ENCODE measurements at places on chromosomes 13 and 19. TPM values are rescaled to one million over a fixed set of nuclear protein-coding genes. Genes with fewer than 3 reads are reported as not detected.

DNA sequence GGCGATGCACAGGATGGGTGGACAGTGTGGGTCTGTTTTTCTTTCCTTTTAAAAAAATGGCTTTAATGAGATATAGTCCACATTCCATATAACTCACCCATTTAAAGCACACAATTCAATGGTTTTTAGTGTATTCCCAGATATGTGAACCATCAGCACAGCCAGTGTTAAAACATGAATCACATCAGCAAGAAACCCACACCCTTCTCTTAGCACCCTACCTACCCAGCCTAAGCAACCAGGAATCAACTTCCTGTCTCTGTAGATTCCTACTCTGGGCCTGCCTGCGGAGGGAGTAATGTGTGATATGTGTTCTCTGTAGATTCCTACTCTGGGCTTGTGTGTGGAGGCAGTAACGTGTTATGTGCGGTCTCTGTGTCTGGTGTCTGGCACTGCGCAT lies 11.9 kb downstream of the TMEM255B start:
- no peak overlapping the region for H3K4me3 ChIP-seq
- no peaks in the 10 kb centered on the region for H3K36me3 ChIP-seq
- no peak for DNase-seq

The ZNF728 gene
- not detected for polyA plus RNA-seq

GRCh38 chr13:98221234-98221633 lies 44.2 kb upstream of the RNF113B start:
- H3K4me3 ChIP-seq: no peak overlapping the region
- H3K4me1 ChIP-seq: no peaks in the 10 kb centered on the region
- no peak for DNase-seq
- no peaks in the 10 kb centered on the region for H3K27me3 ChIP-seq

The CCNE1 gene
- 3.5 TPM for polyA plus RNA-seq

The ZMYM5 gene
- 6.6 TPM for polyA plus RNA-seq

GRCh38 chr19:14400951-14401431 lies 18.1 kb downstream of the DDX39A start:
- no peaks in the 10 kb centered on the region for H3K27me3 ChIP-seq
- no peaks in the 10 kb centered on the region for H3K4me1 ChIP-seq
- no peak for DNase-seq
- peaks cover 98% of the 10 kb centered on the region for H3K36me3 ChIP-seq

DNA sequence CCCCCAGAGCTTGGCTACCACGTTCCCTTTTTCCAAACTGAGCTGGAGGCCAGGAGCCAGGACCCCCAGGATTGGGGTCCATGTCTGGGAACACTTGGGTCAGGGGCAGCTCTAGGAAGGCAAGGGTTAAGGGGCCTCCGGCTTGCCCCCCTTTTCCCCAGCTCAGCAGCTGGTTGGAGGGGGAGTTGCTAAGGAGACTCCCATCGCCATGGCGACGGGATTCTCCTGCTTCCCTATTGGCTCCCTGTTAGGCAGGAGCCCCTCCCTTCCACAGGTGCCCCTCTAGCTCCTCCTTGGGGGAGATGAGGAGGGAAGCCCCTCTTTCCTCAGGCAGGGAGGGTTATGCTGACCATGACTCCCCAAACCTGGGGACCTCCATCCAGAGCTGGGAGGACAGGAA lies 33.9 kb downstream of the PDE4A start:
- H3K27ac ChIP-seq: no peak overlapping the region
- no peaks in the 10 kb centered on the region for H3K36me3 ChIP-seq
- H3K4me3 ChIP-seq: no peak overlapping the region
- no peak for DNase-seq

The METTL21C gene
- not detected for polyA plus RNA-seq

The ERICH4 gene
- polyA plus RNA-seq: not detected

DNA sequence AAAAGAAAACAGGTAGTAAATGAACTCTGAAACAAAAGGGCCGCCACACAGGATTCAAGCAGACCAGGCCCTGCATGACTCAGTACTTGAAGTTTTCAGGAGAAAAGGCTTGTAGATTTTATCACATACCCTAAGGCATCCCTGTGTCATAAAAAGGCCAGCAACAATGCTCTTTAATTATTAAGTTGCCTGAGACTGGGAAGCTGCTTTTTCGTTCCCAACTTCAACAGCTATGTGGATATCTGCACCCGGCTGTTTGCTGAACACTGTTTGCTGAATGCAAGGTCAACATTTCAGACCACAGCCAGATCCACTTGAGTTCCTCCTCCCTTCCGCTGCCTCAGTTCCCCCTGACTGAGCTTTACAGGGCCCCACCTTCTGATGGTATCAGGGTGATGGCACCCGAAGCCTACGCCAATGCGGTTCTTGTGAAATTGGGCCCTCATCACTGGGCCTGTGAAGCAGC lies 6.1 kb upstream of the ECH1 start:
- H3K27me3 ChIP-seq: no peaks in the 10 kb centered on the region
- H3K4me1 ChIP-seq: peaks cover 44% of the 10 kb centered on the region
- H3K27ac ChIP-seq: no peak overlapping the region
- no peak overlapping the region for H3K4me3 ChIP-seq
- DNase-seq: peak; percentile 47
- H3K36me3 ChIP-seq: peaks cover 81% of the 10 kb centered on the region

DNA sequence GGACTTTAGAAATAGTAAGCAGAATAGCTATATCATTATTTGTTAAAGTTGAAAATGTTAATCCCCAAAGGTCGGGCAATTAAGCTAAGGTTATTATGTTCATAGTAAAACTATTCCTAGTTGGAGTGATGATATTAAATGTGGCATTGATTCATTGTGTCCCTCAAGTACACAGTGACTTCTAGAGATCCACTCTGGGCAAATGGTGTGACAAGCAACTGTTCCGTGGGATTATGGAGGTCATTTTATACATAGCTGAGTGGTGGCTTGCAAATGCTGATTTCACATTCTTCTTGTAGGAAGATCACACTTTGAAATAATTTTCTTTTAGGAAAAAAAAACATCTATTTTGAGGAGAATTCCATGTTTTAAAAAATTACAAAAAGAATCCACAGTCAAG lies 317.8 kb downstream of the ATP8A2 start:
- no peak overlapping the region for H3K27ac ChIP-seq
- H3K4me1 ChIP-seq: no peaks in the 10 kb centered on the region
- no peak for DNase-seq
- peaks cover 4% of the 10 kb centered on the region for H3K27me3 ChIP-seq

- no peak overlapping the region for H3K4me3 ChIP-seq
- DNase-seq: no peak
- H3K27ac ChIP-seq: no peak overlapping the region
Measured at GRCh38 chr19:39196320-39196719, 444 bp upstream of the NCCRP1 start.

GRCh38 chr13:78993792-78994191 lies 334.8 kb upstream of the OBI1 start:
- no peak overlapping the region for H3K4me3 ChIP-seq
- no peak for DNase-seq
- no peak overlapping the region for H3K27ac ChIP-seq
- no peaks in the 10 kb centered on the region for H3K4me1 ChIP-seq

The MAST3 gene
- 8.9 TPM for polyA plus RNA-seq

- no peaks in the 10 kb centered on the region for H3K36me3 ChIP-seq
- peaks cover 14% of the 10 kb centered on the region for H3K4me1 ChIP-seq
- no peaks in the 10 kb centered on the region for H3K27me3 ChIP-seq
- H3K27ac ChIP-seq: no peak overlapping the region
- no peak overlapping the region for H3K4me3 ChIP-seq
Measured at GRCh38 chr13:80273718-80274117, 67.2 kb downstream of the SPRY2 start.

The YJEFN3 gene
- 10.4 TPM for polyA plus RNA-seq

GRCh38 chr13:107295416-107296140 lies 727.6 kb upstream of the ARGLU1 start:
- no peak for DNase-seq
- H3K4me3 ChIP-seq: no peak overlapping the region
- H3K27me3 ChIP-seq: no peaks in the 10 kb centered on the region
- H3K27ac ChIP-seq: no peak overlapping the region
- no peaks in the 10 kb centered on the region for H3K4me1 ChIP-seq
- H3K36me3 ChIP-seq: no peaks in the 10 kb centered on the region

The CEBPA gene
- polyA plus RNA-seq: 7.4 TPM

GRCh38 chr13:112064222-112064621 lies 2.7 kb upstream of the SOX1 start:
- H3K27ac ChIP-seq: no peak overlapping the region
- no peak for DNase-seq
- H3K36me3 ChIP-seq: no peaks in the 10 kb centered on the region
- peaks cover 29% of the 10 kb centered on the region for H3K4me1 ChIP-seq
- no peak overlapping the region for H3K4me3 ChIP-seq

- H3K4me3 ChIP-seq: no peak overlapping the region
- no peaks in the 10 kb centered on the region for H3K36me3 ChIP-seq
- peaks cover 13% of the 10 kb centered on the region for H3K4me1 ChIP-seq
- H3K27me3 ChIP-seq: no peaks in the 10 kb centered on the region
Measured at GRCh38 chr19:38945562-38946228, 15.0 kb downstream of the MRPS12 start.

- H3K4me1 ChIP-seq: no peaks in the 10 kb centered on the region
- no peak overlapping the region for H3K4me3 ChIP-seq
- no peaks in the 10 kb centered on the region for H3K36me3 ChIP-seq
- no peak for DNase-seq
Measured at GRCh38 chr13:108859197-108860012, 230.0 kb downstream of the MYO16 start.

- peaks cover 5% of the 10 kb centered on the region for H3K36me3 ChIP-seq
- H3K27me3 ChIP-seq: peaks cover 18% of the 10 kb centered on the region
- H3K27ac ChIP-seq: no peak overlapping the region
- H3K4me3 ChIP-seq: no peak overlapping the region
- H3K4me1 ChIP-seq: peaks cover 31% of the 10 kb centered on the region
Measured at GRCh38 chr19:45999653-46000121, 4.4 kb downstream of the CCDC61 start.

The C19orf33 gene
- polyA plus RNA-seq: 11.0 TPM

GRCh38 chr13:94483970-94484369 lies 4.5 kb upstream of the DCT start:
- DNase-seq: no peak
- H3K4me1 ChIP-seq: no peaks in the 10 kb centered on the region
- no peak overlapping the region for H3K27ac ChIP-seq
- no peak overlapping the region for H3K4me3 ChIP-seq
- H3K27me3 ChIP-seq: no peaks in the 10 kb centered on the region

- H3K27me3 ChIP-seq: no peaks in the 10 kb centered on the region
- H3K36me3 ChIP-seq: no peaks in the 10 kb centered on the region
- no peak overlapping the region for H3K27ac ChIP-seq
- peak; percentile 12 for DNase-seq
Measured at GRCh38 chr19:33470686-33471085, 50.9 kb downstream of the PEPD start.

- DNase-seq: no peak
- no peaks in the 10 kb centered on the region for H3K36me3 ChIP-seq
- no peaks in the 10 kb centered on the region for H3K4me1 ChIP-seq
- H3K27ac ChIP-seq: no peak overlapping the region
- no peak overlapping the region for H3K4me3 ChIP-seq
Measured at GRCh38 chr13:109249780-109250528, 536.4 kb downstream of the IRS2 start.

DNA sequence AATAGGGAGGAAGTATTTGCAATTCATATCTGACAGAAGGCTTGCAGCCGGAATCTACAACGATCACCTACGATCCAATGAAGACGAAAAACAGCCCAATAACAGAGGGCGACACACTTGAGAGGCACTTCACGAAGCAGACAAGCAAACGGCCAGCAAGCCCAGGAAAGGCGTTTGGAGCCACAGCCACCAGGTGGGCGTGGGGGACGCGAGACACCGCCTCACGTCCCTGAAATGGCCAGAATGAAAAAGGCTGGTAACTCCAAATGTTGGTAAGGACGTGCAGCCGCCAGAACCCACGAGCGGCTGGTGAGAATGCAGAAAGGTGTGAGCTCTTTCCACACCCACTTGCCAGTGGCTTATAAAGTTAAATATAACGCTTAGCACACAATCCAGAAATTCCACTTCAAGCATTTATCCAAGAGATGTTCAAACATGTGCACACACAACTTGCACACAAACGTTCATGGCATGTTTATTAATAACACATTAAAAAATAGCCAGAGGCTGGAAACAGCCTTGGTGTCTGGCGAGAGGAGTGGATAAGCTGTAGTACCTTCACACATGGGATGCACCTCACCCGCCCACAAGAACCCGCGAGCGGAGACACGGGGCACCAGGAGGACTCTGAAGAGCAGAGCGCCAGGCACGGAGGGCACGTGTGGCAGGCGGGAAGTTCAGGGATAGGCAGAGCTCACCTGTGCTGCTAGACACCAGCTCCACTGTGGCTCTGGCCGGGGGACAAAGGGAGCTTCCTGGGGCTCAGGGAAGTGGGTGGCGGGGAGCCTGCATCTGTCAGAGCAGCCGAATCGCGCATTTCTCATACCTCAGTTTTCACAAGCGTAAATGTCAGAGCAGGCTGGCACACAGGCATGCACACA lies 89.3 kb downstream of the SPACA7 start:
- H3K27me3 ChIP-seq: no peaks in the 10 kb centered on the region
- H3K4me3 ChIP-seq: no peak overlapping the region
- DNase-seq: peak; percentile 72
- no peaks in the 10 kb centered on the region for H3K36me3 ChIP-seq

- H3K4me1 ChIP-seq: peaks cover 46% of the 10 kb centered on the region
- H3K4me3 ChIP-seq: no peak overlapping the region
- peaks cover 55% of the 10 kb centered on the region for H3K36me3 ChIP-seq
- DNase-seq: no peak
Measured at GRCh38 chr19:41298348-41298964, 11.5 kb upstream of the CCDC97 start.

The ZNF547 gene
- polyA plus RNA-seq: 3.5 TPM

The F7 gene
- not detected for polyA plus RNA-seq

GRCh38 chr13:32117001-32117400 lies 85.4 kb downstream of the FRY start:
- DNase-seq: no peak
- H3K27ac ChIP-seq: peak overlapping the region; percentile 66
- no peaks in the 10 kb centered on the region for H3K27me3 ChIP-seq
- peaks cover 18% of the 10 kb centered on the region for H3K4me1 ChIP-seq
- no peak overlapping the region for H3K4me3 ChIP-seq

DNA sequence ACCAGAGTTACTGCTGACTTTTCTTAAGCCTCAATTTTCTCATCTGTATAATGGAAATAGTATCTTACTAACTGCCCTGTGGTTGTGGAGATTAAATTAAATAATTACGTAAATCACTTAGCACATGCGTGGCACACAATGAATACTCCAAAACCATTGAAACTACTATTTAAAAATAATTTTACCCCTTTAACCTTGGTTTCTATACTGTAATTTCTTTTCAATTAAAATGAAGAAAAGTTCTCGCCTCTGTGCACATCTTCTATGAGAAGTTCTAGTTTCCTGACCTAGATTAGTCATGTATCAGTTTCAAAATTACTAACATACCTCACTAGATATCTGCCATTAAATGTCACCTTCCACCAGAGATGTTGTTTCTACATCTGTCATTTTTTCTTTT lies 5.7 kb downstream of the SLITRK1 start:
- no peaks in the 10 kb centered on the region for H3K36me3 ChIP-seq
- no peaks in the 10 kb centered on the region for H3K4me1 ChIP-seq
- no peaks in the 10 kb centered on the region for H3K27me3 ChIP-seq
- no peak overlapping the region for H3K4me3 ChIP-seq

The MEIOSIN gene
- polyA plus RNA-seq: 0.02 TPM

All from spleen (tissue), 13 donors.